Stimulated activated CD4-positive, alpha-beta T cell treated with anti-CD3 and anti-CD28 coated beads, Interleukin-15, amount 100 ng/mL, for 1 hour (primary cell): ENCODE measurements at places on chromosomes 4 and X.

DNA sequence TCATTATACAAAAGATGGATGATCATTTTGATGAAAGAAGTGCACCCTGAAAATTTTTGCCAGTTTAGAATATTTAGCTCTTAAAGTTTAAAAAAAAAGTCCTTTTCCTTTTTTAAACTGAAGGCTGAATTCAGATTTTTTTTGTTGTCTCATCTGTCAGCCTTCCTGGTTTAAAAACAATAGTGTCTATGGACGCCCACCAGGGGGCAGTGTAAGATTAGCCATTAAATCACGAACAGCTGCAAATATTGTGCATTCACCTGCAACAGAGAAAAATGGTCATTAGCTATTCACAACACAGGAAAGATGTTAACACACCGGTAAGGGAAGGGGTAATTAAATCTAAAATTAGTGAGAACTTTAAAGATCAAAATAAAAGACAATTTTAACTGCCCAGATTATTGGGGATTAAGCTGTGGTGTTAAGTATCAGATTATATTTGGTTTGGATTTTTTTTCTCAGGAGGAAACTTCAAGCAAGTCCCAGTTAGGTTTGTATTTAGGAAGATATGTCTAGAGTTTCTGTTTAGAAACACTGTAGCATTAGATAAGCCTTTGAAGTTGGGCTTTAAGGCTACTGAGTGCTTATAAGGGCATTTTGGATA is 4.4 kb upstream of the CXorf38 start:
- DNase-seq: peak; percentile 32

DNA sequence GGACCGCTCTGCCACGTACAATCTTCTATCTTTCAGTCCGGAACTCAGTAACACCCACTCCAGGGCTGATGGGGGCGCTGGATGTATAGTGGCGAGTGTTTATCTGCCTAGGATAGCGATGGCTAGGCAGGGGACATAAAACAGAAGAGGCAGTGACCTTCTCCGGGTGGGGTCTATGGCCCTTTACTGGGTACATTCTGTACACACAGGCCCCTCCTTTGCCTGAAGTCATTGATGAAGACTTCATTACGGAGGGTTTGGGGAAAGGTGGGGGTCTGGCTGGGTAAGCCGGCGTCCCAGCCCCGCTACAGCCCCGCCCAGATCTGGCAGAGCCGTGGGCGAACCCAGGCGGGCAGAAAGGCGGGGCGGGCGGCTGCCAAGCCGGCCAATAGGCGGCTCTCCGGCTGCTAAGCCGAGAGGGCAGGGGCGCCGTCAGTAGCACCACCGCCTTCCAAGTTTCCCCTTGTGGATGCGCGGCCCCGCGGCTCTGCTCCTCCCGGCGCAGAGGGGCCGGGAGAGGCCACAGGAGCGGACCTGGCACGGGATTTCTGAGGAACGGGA is at the start of gene CHST7:
CHST7 (plus strand) TSS at position 435 of the 561 bp plus-strand sequence. CDS start 167 bp downstream, outside the sequence.
- peak; percentile 46 for DNase-seq

DNA sequence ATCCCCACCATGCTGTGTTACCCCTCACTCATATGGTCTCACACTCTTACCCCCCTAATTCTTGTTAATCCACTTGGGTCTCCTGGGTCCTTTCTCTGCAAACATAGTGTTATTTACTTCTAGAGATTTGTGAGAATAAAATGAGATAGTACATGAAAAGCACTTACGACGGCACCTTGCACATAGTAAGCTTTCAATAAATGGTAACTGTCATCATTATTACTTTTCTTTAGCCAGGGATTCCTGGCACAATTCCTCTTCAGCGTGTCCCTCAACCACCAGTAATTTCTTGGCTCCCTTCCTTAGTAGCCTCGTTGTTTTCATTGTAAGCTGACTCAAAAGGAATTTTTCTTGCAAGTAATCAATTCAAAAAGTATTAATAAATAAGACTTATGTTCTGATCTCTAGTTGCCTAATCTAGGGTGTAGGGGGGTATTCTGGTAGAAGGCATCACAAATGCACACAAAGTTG is 30.1 kb upstream of the RBMX start:
- no peak for DNase-seq

GRCh38 chr4:156169011-156169410 is 215.3 kb upstream of the CTSO start:
- no peak for DNase-seq
